ENCODE measurements at places on chromosomes 2 and 18. TPM values are rescaled to one million over a fixed set of nuclear protein-coding genes. Genes with fewer than 3 reads are reported as not detected.

The ACKR3 gene
- 17.9 TPM for total RNA-seq

The OTOS gene
- not detected for total RNA-seq

The CNDP1 gene
- total RNA-seq, result not detected

The FSHR gene
- total RNA-seq, result not detected

The EML6 gene
- total RNA-seq, result 0.20 TPM

The CHRNG gene
- total RNA-seq, result not detected

The E2F6 gene
- total RNA-seq, result 10.9 TPM

The NMS gene
- not detected for total RNA-seq

The GLI2 gene
- total RNA-seq, result not detected

The NGEF gene
- total RNA-seq, result 0.22 TPM

The RAPGEF4 gene
- total RNA-seq, result 13.9 TPM

The DUSP2 gene
- total RNA-seq, result 0.99 TPM

The DUSP19 gene
- total RNA-seq, result 1.5 TPM

The EGR4 gene
- under 0.01 TPM for total RNA-seq

Data from lung microvascular endothelial cell (primary cell).